Stimulated activated CD4-positive, alpha-beta T cell treated with anti-CD3 and anti-CD28 coated beads, Interleukin-4, amount 100 ng/mL, for 48 hours (primary cell): ENCODE measurements at places on chromosomes 1 and 21.

DNA sequence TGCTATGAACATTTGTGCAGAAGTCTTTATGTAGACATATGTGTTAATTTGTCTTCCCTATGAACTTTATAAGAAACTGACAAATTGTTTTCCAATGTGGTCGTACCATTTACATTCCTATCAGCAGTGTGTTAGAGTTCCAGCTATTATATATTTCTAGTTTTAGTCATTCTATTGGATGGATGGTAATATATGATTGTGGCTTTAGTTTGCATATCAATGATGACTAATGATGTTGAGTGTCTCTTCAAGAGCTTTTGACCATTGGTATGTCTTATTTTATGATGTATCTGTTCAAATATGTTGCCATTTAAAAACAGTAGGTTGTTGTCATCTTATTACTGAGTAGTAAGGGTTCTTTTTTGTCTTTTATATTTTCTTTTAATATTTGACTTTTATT is 16.2 kb upstream of the ZNF326 start:
- no peak for DNase-seq

- no peak for DNase-seq
Measured at GRCh38 chr1:228980232-228980937, 245.1 kb downstream of the RHOU start.

- no peak for DNase-seq
Measured at GRCh38 chr1:112672009-112672408, 2.5 kb upstream of the MOV10 start.

- no peak for DNase-seq
Measured at GRCh38 chr1:87505391-87505983, 176.8 kb downstream of the LMO4 start.

DNA sequence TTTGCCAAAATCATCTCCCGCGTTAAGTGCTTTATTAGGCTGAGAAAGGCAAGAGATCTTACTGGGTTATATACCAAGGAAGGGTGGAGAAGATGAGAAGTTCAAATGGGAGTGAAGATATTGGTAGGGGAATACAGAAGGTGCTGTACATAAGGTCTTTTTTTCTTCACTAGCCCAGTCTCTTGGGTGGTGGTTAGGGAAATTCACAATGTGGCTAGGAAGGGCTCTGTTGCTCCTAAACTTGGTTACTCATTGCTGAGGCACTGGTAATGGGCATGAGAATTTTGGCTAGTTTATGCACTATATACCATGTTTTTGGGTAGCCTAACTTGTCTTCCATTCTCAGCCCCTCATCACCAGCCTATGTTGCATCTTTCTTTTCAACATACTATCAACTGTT is 50.6 kb downstream of the LHX4 start:
- no peak for DNase-seq

DNA sequence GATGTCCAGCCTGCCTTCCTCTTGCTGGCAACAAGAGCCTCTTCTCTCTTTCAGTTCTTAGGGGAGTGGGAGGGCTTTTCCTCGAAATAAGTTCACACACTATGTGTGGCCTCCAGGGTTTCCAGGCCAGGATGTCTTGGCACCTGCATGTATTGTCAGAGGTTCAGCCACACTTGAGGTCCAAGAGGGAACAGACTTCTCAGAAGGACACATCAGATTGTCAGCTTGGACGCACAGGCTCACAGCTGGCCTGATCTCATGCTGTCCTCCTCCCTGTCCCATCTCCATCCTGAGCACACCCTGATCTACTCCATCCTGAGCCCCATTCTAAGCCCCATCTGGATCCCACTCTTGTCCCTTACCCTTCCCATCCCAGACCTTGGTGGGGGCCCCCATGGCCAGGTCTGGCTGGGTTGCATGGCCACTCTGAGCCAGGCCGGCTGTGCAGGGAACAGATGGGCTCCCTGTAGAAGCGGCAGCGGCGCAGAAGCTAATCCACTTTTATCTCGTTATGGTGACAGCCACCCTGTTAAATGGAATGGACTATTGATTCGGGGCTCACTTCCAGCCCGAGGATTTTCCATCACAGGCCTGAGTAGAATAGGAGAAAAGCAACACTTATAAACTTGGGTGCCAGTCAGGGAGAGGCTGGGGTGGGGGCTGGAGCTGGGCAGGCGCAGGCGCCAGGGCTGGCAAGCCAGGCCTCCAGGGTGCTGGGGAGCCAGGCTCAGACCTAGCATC is 85.1 kb upstream of the CSF3R start:
- DNase-seq, result no peak

DNA sequence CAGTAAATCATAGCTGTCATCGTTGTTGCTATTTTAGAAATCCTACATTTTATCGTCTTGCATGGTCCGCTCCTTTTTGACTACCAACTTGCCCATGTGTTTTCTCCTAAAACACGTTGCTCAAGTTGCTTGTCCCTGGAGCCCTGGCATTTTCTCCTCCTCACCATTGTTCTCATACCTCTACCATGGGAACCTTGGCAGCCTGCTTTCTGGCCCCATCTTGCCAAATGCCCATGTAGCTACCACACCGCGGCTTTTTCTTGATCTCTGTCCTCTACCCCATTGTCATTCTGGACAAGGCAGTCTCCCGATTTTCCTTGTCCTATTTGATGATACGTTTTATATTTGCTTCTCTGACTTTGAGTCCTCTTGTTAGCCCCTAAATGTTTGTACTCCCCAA is 50.2 kb downstream of the MRPS6 start:
- DNase-seq, result no peak

GRCh38 chr1:153493343-153493960 is 33.0 kb upstream of the S100A7 start:
- no peak for DNase-seq
